Stimulated activated CD8-positive, alpha-beta memory T cell treated with anti-CD3 and anti-CD28 coated beads, Interleukin-15, amount 100 ng/mL, for 1 hour (primary cell): ENCODE measurements at places on chromosomes 3 and 15.

- no peak for DNase-seq
These were observed 56.5 kb downstream of the DCLK3 start for GRCh38 chr3:36707623-36708409.

DNA sequence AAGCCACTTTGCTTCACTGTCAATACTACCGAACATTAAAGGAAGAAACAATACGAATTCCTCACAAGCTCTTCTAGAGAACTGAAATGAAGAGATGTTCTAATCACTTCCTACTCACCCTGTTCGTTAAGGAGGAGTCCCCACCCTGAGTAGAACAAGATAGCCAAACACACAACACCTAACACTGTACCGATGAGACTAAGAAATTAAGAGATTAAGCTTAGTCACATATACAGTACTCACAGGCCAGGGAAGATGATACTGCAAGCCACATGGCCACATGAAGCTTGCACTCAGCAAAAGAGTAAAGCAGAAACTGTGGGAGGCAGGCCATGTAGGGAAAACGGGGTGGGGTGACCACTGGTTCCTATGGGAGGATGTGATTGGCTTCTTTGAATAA lies 48.0 kb downstream of the CGGBP1 start:
- no peak for DNase-seq

- no peak for DNase-seq
These were observed 132.6 kb upstream of the MEF2A start for GRCh38 chr15:99433026-99433756.

GRCh38 chr15:100096700-100097099 lies 245.1 kb downstream of the ADAMTS17 start:
- no peak for DNase-seq

DNA sequence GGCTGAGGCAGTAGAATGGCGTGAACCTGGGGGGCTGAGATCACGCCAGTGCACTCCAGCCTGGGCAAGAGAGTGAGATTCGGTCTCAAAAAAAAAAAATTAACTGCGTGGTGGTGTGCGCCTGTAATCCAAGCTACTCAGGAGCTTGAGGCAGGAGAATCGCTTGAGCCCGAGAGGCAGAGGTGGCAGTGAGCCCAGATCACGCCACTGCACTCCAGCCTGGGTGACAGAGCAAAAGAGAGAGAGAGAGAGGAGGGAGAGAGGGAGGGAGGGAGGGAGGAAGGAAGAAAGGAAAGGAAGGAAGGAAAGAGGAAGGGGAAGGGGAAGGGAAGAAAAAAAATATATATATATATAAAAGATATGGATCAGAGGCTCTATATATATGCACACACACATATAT lies 6.0 kb downstream of the TM4SF19 start:
- no peak for DNase-seq

DNA sequence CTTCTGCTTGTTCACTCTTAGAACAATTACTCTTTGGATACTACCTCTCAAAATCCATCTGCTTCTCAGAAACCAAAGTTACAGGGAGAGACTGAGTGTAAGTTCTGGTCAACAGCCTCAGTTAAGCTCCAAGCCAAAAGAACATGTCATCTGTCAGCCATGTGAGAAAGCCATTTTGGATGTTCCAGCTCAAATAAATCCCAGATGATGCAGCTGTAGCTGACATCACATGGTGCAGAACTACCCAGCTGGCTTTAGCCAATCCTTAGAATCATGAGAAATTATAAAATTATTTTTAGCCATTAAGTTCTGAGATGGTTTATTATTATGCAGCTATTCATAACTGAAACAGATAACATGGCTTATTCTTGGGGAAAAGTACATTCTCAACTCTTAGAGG lies 696.0 kb downstream of the ZNF385D start:
- no peak for DNase-seq

GRCh38 chr15:75801859-75802593 lies 41.2 kb upstream of the UBE2Q2 start:
- DNase-seq = peak; percentile 63

- DNase-seq = no peak
These were observed 119.0 kb downstream of the XXYLT1 start for GRCh38 chr3:195151866-195152541.
